Effector CD4-positive, alpha-beta T cell (primary cell): ENCODE measurements at places on chromosomes 1 and 21.

DNA sequence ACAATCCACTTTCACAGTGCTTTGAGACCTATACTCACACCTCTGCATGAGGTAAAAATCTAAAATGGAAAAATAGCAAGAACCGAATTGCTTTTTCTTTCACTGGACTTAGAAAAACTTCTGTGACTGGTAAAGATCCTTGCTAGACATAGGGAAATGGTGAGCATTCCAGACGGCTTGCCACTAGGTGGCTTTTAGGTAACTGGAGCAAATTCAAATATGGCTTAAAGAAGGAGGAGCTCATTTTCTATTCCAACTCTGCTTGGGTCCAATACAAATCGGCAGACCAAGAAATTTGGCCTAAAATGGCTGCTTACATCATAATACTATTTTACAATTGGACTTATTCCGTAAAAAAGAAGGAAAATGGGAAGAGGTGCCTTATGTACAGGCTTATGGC is 977.9 kb downstream of the ADGRL2 start:
- DNase-seq, result no peak

DNA sequence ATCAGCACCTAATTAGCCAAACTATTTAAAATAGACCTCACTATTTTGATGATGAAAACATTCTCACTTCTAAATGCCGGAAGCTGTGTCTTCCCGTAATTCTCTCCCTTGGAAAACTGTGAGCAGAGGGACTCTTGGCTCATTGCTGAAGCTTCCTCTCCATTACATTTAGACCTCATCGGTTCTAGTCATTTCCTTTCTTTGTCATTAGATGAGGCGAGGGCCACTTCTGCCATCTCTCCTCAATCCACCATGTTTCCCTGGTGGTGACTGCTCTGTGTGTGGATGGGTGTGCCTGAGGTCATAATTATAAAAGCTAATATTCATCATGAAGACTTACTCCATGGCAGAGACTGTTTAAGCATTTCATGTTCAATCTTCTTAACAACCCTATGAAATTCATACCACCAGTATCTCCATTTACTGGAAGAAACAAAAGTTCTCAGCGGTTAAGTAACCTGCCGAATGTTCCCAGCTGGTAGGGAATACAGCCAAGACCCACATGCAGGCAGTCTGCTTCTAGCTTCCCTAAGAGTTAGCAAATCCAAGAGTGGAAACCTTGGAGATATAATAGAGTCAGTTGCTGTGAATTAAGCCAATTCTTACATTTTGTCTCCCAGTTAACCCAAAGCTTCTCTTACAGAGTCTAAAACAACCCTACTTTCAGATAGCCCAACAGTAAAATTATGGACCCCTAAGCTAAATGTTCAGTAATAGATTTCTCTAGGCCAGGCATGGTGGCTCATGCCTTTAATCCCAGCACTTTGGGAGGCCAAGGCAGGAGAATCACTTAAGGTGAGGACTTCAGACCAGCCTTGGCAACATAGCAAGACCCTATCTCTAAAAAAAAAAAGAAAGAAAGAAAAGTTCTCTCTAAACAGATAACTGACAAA is 156.2 kb downstream of the ZBTB18 start:
- DNase-seq, result no peak

GRCh38 chr1:160578525-160579191 is 638 bp downstream of the CD84 start:
- no peak for DNase-seq

GRCh38 chr1:74790453-74790852 is 57.5 kb downstream of the TYW3 start:
- DNase-seq, result no peak

GRCh38 chr1:212125654-212126053 is 90.1 kb downstream of the DTL start:
- DNase-seq, result no peak

DNA sequence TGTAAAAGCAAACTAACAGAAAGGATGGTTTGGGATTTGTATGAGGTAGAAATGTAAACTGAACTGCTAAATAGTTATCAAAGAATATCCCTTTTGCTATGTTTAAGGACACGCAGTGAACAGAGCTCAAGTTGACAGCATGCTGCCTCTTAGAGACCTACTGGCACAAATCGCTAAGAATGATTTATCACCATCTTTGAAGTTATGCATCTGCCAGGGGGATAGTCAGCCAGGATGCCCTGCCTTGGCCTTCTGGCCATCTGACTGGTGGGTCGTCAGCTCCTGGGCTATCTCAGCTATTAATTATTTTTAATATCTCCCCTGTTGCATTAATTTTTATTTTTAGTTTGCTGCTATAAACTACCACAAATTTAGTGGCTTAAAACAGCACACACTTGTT is 334.8 kb upstream of the KAZN start:
- no peak for DNase-seq

DNA sequence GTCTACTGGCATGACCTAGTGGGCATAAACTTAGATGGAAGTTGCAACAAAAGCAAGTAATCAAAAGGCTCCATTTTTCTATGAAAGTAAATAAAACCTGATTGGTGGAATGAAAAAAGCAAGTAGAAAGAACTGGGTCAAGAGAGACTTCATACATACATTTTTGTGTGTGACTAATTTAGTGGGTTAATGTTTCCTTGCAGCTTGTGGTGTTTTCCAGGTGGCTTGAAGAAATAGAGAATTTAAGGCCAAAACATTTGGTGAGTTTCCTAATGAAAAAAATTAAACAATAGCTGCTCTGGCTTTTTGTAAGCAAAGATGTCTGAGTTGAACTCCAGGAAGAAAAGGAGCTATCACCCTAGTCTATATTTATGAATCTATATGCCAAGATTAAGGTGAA is 71.0 kb downstream of the ZC3H11B start:
- DNase-seq, result no peak

DNA sequence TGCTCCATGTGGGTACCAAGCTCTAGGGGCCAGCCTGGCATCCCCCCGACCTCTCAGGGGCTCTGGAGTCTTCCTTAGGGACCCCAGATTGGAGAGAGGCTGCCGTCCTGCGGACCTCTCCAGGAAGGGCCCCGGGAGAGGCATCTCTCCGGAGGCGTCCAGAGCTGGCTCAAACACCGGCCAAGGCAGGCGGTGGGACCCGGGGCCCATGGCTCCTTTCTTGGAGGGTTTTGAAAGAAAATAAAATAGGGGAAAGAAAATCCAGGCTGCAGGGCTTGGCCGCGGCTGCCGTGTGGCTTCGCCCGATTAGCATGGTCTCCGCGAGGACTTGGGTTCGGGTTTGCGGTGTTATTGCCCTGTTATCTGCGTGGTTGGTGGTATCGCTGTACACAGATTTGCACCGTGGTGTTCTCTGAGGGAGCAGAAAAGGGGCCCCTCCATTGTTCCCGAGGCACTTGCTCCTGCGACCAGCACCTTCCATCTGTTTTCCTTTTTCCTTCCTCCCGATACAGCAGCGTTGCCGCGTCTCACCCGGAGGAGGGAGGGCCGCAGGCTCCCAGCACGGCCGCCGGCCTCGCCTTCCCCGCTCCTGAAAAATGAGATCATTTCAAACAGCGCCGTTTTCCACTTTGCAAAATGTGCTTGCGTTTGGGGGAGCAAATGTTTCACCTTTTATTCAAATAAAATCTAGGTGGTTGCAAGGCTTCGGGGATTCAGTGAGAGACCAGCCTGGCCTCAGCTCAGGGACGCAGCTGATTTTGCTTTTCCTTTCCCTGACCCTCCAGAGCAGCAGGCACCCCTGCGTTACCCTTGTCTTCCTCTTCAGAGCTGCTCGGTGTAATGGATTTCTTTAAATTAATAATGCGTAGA is 86.3 kb downstream of the PRDM16 start:
- no peak for DNase-seq

- DNase-seq, result no peak
Measured at GRCh38 chr1:66292944-66293343, 241.0 kb upstream of the SGIP1 start.

- no peak for DNase-seq
Measured at GRCh38 chr1:3436901-3437300, 17.6 kb upstream of the ARHGEF16 start.

GRCh38 chr21:32940079-32941014 is 85.4 kb upstream of the OLIG2 start:
- peak; percentile 26 for DNase-seq

GRCh38 chr1:31791131-31791858 is 24.5 kb downstream of the SPOCD1 start:
- no peak for DNase-seq

GRCh38 chr1:22953057-22953739 is 19.5 kb downstream of the LACTBL1 start:
- no peak for DNase-seq

DNA sequence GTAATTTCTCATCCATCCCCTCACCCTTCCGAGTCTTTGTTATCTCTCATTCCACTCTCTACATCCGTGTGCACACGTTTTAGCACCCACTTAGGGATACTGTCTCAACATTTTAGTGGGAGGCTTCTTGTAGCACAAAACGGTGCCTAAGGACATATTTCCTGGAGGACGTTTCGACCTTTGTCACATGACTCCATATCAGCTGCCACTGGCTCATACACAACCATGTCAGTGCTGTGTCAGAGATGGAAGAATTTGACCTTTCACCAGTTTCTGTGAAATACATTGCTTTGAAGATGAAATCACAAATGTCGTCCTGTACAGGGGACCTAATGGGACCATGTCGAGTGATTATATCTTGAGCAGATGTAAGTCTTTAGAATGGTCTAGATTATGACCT is 15.6 kb downstream of the B3GALT5 start:
- DNase-seq, result no peak
